ENCODE measurements at places on chromosomes 1 and 21.

- no peak for DNase-seq
These were observed 10.8 kb downstream of the FOXD2 start for GRCh38 chr1:47448462-47449222.

DNA sequence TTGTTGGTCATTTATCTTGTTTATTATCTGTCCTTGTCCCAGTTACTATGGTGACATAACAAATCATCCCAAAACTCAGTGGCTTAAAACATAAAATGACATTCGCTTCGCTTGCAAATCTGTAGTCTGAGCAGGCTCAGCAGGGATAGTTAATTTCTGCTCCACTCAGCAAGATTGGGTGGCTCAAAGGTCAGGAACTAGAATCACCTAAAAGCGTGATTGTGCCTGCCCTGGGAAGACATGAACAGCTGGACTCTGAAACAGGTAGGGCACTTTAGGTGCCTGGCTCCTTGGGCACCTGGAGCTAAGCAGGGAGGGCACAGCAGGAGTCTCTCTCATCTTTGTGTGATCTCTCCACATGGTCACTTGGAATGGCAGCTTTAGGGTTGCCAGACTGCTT is 14.7 kb upstream of the TRAF3IP3 start:
- no peak for DNase-seq

GRCh38 chr1:63906047-63906704 is 132.4 kb downstream of the ROR1 start:
- DNase-seq: no peak

GRCh38 chr1:212586206-212587015 is 22.1 kb upstream of the ATF3 start:
- no peak for DNase-seq

GRCh38 chr1:11714831-11715575 is 20.9 kb upstream of the AGTRAP start:
- peak; percentile 13 for DNase-seq

GRCh38 chr1:225763716-225764548 is 13.7 kb upstream of the SRP9 start:
- peak; percentile 92 for DNase-seq

DNA sequence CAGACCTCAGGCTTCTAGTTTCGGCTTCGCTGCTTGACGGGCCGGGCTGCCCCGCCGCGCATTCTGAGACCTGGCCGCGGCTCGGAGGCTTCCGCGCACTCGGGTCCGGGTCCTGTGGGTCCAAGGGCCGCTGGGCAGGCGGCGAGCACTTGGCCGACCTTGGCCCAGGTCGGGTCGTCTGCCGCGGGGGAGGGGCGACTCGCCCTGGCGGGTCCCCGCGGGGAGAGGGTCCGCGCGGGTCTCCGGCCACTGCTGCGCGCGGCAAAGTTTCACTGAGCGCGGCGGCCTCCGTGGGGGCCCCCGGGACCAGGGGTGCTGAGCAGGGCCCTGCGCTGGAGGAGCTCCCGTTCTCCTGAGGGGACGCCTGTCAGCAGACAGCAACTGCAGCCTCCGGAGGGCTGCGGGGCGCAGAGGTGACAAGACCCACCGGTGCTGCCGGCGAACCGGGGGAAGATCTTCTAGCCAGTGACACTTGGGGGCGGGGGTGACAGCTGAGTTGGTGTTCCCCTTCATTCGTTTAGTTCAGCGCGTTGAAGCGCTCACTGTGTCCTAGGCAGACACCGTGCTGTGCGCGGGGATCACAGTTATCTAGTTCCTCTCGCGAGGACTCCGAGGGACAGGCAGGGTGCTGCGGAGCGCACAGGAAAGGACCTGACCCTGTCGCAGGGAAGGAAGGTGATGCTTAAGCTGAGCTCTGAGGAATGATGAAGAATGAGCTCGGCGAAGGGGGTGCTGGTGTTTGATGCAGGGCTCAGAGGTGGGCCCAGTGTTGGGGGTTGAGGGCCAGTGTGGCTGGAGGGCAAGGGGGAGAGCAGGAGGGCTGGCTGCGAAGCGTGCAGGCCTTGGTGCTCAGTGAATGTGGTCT is 725 bp downstream of the MTFR1L start:
- DNase-seq: peak; percentile 57

GRCh38 chr1:98077691-98078090 is 156.9 kb upstream of the DPYD start:
- no peak for DNase-seq

DNA sequence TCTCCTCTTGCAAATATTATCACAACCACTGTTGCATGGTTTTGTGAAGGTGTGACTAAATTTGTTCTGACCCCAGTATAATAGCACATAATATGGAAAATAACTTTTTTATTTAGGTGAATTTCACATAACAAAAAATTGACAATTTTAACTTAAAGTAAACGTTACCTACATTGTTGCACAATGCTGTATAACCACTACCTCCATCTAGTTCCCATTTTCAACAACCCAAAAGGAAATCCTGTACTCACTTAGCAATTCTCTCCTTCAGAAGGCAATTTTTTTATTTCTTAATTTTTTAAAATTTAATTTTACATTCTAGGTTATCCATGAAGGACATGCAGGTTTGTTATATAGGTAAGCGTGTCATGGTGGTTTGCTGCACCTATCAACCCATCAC is 95.2 kb downstream of the KCNJ6 start:
- DNase-seq: no peak

DNA sequence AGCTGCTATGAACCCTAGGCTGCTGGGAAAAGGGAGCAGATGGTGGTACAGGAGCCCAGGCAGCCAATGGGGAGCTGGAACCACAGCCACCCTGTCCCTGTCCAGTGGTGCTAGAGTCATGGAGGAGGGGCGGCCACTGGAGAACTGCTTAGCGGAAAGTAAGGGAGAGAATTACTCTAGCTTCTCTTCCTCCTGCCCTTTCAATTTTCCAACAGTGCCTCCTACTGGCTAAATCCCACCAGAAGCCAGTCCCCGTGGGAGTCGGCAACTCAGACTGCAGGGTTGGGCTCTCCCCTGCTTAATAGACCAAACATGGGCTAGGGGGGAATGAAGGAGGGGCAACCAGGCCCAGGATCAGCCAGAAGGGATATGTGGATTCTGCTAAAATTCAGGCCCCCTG is 154.5 kb downstream of the ACTL8 start:
- peak; percentile 30 for DNase-seq

- peak; percentile 35 for DNase-seq
These were observed 24.4 kb upstream of the PGD start for GRCh38 chr1:10374442-10374860.

GRCh38 chr21:45415943-45416611 is 11.1 kb downstream of the COL18A1 start:
- DNase-seq: no peak

DNA sequence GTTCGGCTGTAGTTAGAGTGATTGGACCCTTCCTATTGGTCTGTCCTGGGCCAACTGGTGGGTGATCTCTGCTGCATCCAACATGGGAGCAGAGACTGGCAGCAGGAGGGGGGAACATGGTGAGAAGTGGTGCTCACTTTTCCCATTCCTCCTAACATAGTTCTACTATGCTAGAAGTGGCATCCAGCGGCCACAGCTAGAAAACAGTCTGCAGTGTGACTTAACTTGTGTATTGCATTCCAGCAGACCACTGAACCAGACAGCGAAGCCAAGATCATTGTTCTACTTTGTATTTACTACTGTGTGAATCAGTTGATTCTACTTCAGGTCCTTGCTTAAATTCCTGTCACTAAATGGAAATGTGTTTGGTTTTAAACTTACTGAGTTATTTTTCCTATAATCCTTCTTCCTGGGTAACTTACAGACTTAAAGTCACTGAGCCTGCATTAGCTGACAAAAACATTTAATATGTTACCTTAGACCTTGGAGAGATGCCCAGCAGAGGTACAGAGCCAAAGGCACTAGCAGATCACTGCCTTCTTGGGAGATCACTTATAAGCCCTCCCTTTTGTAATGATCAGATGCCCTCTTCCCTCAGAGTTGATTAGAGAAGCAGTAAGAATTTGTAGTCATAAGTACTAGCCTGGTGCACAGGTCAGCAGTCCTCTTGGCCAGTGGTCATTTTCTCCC is 8.2 kb downstream of the FABP3 start:
- no peak for DNase-seq

GRCh38 chr1:10431070-10431730 is 967 bp downstream of the CENPS start:
- DNase-seq: peak; percentile 38

DNA sequence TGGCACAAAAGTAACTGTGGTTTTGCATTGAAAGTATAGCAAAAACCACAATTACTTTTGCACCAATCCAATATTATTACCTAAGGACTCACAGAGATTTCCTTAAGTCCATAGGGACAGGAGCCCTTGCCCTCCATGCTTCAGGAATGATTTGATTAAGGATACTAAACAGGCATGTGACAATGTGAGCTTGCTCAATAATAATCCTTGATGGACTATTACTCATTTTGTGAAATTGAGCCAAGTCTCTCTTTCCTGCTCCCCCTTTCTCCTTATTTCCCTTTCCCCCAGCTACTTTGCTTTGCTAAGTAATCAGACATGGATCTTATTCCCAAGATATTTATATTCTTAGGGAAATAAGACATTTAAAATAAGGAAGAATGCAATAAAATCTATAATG is 21.6 kb upstream of the RGL1 start:
- peak; percentile 44 for DNase-seq

- no peak for DNase-seq
These were observed 224.0 kb downstream of the KAZN start for GRCh38 chr1:14822493-14822892.

DNA sequence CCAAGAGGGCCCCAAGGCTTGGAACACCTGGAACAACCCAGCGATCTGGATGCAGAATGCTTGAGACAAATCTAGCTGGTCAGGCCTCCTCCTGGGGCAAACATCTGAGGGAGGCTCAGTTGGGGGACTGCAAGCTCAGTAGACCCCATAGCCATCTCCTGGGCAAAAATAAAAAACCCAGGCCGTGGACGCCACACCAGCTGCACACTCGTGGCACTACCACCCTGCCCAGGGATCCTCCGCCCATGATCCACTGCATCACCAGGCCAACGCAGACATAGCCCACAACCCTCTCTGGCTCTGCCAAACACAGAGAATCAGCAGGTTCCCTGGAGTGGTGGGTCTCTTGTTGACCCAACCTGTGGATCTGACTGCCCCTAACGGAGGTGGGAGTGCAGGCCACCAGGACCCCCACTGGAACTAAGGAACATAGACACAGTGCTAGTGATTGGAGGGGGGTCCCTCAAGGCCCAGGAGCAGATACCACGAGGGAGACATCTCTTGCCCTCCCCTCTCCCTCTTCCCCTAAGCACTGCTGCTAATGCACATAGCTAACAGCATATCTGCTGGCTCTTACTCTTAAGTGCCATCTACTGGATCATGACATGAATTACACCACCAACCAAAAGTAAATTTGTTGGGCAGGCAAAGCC is 147.2 kb downstream of the CHD1L start:
- DNase-seq: peak; percentile 73

DNA sequence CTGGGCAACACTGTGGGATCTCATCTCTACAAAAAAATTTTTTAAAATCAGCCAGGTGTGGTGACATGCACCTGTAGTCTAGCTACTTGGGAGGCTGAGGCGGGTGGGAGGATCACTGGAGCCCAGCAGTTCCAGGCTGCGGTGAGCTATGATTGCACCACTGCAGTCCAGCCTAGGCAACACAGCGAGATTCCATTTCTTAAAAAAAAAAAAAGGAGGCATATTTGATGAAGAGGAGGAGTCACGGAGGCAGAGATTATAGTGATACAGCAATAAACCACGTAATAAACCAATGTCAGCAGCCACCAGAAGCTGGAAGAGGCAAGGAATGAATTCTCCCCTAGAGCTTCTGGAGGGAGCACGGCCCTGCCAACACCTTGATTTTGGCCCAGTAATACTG is 4.0 kb downstream of the LIX1L start:
- DNase-seq: peak; percentile 7

DNA sequence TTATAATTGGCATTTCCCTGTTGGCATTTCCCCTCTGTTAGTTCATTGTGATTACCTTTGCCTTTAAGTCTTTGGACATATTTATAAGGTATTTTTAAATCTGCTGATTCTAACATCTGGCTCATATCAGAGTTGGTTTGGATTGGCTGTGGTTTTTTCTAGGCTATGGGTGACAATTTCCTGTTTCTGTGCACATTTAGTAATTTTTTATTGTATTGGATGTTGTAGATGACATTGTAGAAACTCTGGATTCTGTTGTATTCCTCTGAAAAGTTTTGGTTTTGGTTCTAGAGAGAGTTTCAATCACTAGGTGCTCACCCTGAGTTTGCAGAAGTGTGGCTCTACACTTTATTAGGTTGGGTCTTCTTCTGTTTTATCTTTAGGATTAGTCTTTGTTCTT is 110.1 kb upstream of the ARHGEF16 start:
- DNase-seq: no peak

DNA sequence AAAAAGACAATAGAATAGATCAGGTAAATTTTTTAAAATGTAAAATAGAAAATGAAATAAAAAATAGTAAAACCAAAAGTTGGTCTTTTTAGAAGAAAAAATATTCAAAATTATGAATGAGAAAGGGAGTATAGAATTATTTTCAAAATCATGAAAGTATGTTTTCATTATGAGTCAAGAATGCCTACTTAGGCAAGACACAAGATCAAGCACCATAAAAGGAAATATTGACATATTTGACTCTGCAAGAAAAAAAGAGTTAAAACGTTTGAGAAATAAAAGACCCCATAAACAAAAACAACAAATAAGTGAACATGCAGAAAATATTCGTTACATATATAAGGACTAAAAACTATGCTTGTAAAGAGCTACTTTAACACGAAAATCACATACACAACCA is 4.8 kb upstream of the COX20 start:
- no peak for DNase-seq

DNA sequence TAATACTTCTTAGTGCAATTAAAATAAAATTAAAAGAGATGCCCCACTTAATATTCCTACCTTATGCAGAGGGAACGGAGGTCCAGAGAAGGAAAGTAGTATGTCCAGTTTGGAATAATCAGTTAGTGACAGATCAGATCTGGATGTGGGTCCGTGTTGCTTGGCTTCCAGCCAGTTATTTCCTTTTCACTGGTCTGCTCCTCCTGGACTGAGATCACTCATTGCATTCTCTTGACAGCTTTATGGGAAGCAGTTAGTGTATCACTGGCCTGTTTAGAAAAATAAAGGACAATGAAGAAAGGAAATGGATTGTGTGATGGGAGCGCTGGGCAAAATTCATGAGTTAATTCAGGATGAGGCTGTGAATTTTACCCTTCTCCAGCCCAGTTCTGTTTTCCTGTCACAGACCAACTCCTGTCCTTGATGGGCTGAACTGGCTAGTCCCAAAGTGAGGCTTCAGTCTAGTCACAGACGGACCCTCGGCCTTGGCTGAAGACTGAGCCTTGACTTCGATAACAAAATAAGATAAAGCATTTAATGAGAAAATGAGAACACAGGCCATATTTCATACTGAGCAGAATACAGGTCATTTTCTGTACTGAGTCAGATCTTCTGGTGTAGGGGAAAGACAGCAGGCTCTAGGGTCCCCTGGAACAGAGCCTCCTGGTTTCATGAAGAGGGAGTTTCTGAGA is 85.2 kb upstream of the TRABD2B start:
- no peak for DNase-seq

- DNase-seq: no peak
These were observed 114.5 kb downstream of the DPYD start for GRCh38 chr1:97806326-97806725.

DNA sequence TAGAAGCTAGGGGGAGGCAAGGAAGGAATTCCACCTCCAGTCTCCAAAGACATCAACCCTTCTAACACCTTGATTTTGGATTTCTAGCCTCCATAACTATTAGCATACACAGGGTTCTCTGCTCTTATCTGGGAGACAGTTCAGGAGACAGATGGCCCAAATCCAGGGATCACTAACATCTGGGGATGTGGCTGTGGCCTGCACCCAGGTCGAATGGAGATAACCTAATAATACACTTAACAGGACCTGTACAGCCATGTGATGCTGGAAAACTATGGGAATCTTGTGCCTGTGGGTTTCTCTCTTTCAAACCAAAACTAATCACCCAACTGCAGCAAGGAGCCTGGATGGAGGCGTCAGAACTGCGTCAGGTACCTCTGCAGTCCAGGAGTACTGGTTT is 47.6 kb downstream of the KIAA0319L start:
- DNase-seq: no peak

Measured in fibroblast of the aortic adventitia (primary cell).